ENCODE measurements at places on chromosomes 16 and 17.

DNA sequence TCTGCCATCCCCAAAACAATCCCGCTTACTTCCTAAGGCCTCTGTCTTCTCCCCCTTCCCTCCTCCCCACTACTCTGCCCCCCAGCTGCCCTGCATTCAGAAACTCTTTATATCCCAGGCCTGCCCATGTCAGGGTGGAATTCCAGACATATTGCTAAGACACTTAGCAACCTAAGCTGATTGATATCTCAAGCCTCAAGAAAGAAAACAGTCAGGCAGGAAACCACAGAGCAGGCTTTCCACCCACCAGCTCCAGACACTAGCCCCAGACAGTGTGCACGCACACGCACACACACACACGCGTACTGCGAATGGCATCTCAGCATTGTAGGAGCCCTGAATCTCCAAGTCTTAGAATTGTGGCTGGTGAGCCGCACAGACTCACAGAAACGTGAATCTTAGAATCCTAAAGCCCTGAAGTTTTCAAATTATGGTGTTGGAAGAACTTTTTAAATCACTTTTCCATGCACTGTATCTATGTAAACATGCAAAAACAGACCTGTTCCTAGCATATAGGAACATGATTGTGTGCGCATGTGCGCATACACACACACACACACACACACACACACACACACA lies 8.8 kb upstream of the LPCAT2 start:
- DNase-seq: no peak

DNA sequence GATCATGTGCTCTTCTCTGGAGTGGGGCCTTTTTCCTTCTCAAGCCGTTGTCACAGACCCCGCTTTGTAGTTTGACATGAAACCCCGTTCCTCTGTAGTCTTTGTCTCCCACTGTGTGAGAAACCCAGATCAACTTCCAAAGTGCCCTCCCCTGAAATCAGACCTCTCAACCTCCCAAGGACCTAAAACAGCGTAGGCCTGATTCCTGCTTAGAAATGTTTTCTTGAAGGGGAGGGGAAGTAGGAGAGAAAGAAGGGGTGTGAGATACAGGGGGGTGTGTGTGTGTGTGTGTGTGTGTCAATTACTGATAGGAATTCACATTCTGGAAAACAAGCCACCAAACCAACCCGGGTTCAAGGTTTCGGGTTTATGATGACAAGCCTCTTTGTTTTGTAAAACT lies 1.4 kb downstream of the UBE2O start:
- no peak for DNase-seq

DNA sequence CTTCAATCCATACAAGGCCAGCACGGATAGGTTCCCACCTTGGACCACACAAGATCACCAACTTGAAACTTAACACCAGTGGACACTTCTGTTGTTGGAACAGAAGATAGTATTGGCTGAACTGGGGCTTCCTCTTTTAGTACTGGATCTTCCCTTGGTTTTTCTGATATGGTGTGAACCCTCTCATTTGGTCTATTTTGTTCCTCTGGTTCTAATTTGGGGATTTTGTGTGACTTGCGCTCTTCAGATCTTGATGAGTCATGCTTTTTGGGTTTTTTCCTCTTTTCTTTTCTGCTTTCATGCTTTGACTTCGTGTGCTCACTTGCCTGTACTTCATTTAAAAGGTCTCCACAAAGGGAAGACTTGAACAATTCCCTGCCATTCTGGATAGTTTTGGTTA lies 39.0 kb downstream of the SOST start:
- DNase-seq: no peak

DNA sequence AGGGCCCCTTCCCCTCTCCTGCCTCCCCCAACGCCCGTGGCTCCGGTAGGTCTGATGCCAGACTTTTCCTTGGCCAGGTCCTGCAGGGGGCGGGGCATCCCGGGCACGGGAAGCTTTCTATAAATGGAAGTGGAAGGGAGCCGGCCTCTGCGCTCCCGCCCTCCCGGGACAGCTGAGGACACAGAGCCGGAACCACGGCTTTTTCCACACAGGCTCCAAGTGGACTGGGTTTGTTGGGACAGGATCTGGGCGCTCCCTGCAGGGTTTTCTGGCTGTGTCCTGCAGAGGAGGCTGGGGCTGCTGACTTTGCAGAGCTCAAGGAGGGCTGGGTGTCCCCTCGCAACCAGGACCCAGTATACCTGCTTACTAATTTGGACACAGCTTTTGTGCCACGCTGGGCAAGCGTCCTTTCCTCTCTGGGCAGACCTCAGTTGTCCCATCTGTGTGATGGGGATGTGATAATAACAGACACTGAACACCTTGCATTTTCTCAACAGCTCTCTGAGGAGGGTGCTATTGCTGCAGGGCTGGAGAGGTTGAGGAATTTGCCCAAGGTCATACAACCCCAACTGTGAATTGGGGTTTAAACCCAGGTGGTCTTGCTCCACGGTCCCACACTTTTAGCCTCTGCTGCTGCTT lies 1.8 kb downstream of the TNS4 start:
- no peak for DNase-seq

DNA sequence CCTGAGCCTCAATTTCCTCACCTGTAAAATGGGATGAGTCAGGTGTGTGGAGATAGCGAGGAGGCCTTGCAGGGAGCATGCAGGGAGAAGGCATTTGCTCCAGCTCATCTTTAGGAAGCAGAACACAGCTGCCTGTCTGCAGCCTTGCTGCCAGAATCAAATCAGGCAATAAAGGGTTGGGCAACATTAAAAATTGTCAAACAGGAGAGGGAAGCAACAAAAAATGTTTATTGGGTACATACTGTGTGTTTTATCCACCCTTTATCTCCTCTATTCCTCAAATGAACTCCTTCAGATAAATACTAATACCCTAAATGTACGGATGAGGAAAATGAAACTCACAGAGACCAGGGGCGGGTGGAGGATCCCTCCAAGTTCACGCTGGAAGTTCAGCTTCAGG lies 12.2 kb downstream of the KRT16 start:
- no peak for DNase-seq

- no peak for DNase-seq
These were observed 15.9 kb downstream of the CDH5 start for GRCh38 chr16:66382171-66382965.

DNA sequence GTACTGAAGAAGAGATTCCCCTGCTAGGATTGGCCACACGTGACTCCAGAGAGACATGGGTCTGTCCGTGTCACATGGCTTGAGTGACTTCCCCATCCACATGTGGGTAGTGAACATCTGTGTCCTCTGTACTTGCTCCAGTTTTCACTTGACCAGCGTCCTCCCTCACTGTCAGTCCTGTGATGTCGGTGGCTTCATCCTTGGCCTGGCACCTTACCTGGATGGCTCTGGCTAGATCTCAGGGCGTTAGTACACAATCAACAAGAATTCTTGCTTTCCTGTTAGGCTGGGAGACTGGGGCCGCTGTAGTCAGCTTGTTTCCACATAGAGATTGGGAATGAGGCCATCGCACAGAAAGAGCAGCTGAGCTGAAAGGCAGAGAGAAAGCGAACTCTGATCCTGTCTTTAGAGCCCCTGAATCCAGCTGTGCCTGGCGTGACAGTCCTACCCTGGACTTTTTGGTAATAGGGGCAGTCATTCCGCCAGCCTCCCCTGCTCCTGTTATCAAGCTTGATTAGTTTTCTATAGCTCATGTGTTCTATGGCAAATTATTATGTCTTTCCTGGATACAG lies 227.3 kb downstream of the SNX29 start:
- no peak for DNase-seq

DNA sequence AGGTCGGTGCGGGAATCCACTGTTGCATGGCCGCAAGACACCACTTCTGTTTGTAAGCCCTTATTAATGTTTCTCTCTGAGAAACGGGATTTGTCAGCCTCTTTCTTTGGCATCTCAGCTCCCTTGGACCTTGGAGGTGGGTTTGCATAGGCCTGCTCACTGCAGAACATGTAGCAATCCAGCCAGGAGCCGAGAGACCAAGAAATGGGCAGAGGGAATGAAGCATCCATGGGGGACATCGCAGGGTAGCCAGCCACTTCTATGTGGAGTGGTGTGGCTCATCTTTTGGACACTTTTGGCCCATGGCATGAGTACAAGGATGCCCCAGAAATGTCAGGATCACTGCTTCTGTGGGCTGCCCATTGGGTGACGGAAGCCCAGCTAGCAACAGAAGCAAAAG lies 79.4 kb downstream of the GSG1L start:
- DNase-seq: no peak

- no peak for DNase-seq
These were observed 323.8 kb upstream of the TNRC6C start for GRCh38 chr17:77634710-77635109.

DNA sequence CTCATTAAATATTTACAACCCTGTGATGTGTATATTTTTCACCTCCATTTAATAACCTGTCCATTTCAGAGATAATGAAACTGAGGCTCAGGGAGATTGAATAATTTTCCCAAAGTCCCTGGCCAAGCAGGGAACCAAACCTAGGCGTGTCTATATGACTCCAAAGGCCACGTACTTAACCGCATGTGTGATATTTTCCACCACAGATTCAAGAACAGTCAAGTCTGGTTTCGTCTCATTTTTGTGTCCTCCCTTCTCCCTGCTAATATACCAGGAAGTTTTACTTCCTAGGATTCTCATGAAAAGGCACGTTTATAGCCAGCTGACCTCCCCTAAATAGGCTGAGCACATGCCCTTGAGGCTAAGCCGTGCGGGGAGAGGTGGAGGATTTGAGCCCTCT lies 15.3 kb downstream of the WFIKKN2 start:
- no peak for DNase-seq

DNA sequence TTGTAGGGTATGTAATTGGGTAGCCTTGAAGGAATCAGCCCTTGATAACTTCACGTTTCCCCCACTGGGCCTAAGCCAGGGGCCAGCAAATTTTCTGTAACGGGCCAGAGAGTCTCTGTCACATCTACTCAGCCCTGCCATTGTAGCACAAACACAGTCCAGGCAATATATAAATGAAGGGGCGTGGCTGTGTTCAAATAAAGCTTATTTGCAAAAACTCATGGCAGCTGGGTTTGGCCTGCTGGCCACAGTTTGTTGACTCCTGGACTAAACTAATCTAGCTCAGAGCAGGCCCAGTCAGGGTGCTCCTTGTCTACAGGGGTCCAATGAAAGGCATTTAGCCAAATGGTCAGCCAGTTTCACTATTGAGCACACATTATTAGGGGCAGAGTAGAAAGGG lies 141.6 kb downstream of the CCDC182 start:
- no peak for DNase-seq

- no peak for DNase-seq
These were observed 11.3 kb upstream of the SKAP1 start for GRCh38 chr17:48441231-48441711.

DNA sequence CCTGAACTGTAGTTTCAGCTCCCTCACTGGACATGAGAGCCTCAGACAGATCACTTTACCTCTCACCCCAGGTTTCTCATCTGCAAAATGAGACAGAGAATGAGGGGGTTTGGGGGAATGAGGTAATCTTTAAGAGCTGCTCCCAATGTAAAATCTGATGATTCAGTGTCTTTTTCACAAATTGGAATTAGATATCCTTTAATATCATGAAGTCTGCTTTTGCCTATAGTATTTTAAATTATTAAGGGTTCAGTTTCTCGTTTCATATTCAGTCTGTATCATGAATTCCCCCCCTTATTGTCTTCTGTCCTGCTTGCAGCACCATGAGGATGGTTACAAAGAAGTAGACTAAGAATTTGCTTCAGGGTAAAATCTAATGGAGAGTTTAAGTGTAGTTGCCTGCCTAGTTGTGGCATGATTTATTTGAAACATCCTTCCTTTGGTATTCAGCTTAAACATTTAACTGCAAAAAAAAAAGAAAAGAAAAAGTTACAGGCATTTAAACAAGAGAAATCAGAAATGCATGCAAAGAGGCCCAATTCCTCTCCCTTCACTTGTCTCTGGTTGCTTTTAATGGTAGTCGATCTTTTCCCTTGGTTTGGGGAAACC lies 77.3 kb downstream of the WNT3 start:
- DNase-seq: no peak

DNA sequence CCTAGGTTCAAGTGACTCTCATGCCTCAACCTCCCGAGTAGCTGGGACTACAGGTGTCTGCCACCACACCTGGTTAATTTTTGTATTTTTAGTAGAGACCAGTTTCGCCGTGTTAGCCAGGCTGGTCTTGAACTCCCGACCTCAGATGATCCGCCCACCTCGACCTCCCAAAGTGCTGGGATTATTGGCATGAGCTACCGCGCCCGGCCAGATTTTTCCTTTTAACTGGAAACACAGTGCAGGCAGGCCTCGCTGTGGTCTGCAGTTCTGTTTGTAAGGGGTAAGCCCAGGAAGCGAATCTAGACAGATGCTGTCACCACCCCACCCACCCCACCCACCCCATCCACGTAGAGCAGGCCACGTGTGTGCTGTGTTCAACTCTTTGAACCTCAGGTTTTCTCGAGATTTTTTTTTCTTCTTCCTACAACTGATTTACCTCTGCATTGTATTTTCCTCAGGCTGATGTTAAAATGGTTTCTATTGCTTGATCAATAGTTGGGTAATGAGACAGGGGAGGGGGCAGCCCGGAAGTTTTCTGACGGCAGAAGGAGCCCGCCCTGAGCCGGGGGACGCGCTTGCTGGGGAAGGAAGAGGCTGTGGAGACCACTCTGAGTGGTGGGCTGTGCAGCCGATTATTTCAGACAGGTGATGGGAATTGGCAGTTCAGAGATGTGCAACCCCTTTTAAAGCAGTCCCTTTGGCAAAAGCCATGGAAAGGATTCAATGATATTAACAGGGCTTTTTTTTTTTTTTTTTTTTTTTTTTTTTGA lies 72.9 kb downstream of the DNAH17 start:
- no peak for DNase-seq

DNA sequence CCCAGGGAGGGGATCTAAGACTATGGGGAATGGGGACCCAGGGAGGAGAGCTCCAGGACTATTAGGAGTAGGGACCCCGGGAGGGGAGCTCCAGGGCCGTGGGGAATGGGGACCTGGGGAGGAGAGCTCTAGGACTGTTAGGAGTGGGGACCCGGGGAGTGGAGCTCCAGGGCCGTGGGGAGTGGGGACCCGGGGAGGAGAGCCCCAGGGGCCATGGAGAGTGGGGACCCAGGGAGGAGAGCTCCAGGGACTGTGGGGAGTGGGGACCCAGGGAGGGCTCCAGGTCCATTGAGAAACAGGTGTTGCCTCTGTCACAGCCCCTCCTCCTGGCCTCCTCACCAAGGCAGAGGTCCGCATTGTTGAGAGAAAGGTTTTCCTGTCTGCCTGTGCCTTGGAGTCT lies 16.0 kb downstream of the MPRIP start:
- DNase-seq: no peak

DNA sequence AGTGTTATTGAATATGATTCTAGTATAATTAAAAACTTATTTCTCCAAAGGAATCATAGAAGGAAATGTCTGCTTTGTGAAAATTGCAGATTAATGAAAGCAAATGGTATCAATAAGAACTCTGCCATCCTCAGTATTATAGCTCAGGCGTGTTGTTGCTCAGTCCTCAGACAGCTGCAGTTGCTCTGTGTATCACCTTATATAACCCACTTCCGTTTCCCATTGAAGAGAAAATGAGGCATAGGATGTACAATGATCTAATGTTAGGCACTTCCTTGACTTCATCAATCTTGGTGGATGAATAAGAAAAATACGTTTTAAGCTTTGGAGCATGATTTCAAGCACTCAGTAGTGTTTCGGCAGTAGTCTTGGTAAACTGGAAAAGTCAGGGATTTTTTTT lies 14.1 kb downstream of the MFSD11 start:
- DNase-seq: no peak

All from activated CD4-positive, CD25-positive, alpha-beta regulatory T cell (primary cell).